ENCODE measurements at places on chromosomes 2 and 18.

DNA sequence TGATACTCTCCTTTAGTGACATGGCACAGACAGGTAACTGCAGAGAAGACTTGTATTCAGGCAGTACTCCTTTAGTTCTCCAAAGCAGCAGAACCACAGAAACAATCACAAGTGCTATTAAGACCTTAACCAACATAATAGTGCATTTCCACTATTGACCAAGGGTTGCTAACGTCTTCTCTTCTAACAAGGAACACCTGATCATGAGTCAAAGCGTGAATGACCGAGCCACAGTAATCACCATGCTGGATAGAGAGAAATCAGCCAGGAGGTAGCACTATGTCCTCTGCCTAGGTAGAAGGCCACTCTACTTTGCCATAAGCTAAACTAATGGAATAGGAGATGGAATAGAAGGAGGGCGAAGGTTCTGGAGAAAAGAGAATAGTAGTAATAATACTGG lies 161.0 kb downstream of the ANKRD44 start:
- DNase-seq, result no peak

GRCh38 chr2:109231996-109232705 lies 103.1 kb downstream of the SH3RF3 start:
- DNase-seq, result no peak

- DNase-seq, result no peak
Observed at GRCh38 chr2:133497951-133498565, 70.2 kb downstream of the NCKAP5 start.

GRCh38 chr2:159879051-159879604 lies 81.1 kb upstream of the CD302 start:
- no peak for DNase-seq

DNA sequence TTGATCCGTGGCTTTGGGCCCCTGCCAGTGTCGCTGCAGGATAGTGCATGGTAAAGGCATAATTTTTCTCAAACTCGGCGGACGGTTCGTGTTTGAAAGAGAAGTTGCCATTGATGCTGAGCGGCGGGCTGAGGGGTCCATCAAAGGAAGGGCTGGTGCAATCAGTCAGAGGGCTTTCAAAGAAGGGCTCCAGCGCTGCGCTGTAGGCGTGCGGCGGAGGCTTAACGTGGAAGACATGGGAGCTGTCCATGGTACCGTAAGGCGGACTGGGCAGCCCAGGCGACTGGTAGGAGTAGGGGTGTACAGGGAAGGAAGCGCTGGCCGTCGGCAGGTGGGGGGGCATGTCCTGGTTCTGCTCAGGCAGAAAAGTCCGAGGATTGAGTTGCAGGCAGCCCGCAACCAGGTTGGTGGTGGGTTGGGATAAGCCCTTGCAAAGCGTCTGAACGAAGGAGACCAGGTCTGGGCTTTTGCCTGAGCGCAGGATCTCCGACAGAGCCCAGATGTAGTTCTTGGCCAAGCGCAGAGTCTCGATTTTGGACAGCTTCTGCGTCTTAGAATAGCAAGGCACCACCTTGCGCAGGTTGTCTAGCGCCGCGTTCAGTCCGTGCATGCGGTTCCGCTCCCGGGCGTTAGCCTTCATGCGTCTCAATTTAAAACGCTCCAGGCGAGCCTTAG lies 2.3 kb downstream of the NEUROD1 start:
- DNase-seq, result peak; percentile 21

GRCh38 chr2:179890666-179891065 lies 29.3 kb upstream of the ZNF385B start:
- no peak for DNase-seq

DNA sequence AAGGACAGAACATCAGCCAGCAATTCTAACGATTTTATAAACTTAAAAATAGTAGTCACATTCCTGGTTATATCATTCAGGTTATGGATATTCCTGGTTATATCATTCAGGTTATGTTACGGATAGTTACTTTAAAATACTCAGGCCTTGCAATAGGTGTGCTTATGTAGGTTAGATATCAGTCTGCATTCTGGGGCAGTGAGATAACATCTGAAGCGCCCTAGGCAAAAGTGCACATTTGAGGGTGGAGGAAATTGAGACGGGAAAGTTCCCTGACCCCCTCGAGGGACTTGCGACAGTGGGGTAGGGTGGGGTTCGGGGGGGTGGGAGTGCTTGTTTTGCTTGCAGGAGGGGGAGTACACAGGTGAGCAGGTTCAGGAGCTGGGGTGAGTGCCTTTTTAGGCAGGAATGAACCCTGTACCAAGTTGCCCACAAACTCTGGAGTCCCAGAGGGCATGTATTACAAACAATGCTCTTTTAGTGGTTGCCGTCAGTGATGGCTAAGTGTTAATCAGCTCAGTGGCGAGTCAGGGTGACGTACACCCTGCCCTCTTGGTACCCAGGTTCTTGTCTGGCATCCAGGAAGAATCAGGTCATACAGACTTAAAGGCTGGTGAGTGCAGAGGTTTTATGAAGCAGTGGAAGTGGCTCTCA lies 31.8 kb downstream of the CREG2 start:
- DNase-seq, result no peak

DNA sequence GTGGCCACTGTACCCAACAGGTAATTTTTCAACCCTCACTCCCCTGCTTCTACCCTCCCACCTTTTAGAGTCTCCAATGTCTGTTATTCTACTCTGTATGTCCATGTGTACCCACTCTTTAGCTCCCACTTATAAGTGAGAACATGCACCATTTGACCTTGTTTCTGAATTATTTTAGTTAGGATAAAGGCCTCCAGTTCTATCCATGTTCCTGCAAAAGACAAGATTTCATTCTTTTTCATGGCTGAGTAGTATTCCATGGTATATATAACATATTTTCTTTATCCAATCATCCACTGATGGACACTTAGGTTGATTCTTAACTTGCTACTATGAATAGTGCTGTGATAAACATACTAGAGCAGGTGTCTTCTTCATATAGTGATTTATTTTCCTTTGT lies 9.1 kb downstream of the PECR start:
- DNase-seq, result no peak

DNA sequence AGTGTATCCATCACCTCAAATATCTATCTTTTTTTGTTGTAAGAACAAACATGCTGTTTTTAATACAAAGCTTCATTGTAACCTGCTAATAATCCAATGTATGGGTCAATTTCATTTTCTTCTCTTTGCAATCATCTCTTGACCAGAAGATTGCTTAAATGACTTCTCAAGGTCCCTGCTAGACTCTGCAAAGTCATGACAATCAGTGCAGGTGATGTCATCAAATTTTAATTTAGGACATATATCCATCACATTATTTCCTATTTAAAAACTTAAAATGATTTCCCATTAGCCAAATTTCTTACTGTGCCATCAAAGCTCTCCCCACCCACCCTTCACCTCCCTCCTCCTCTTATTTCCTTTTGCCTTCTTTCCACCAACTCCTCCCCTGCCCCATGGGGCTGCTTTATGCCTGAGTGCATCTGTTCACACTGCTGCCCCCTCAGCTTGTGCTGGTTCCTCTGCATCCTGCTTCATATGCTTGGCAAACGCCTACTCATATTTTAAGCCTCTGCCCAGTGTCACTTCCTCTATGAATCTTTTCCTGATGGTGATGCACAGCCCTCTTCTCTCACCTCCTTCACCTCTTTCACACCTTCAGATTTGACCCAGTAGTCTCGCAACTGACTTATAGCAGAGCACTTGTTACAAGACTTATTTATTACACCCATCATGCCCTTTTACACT lies 20.3 kb downstream of the PLEK start:
- no peak for DNase-seq

GRCh38 chr18:8791171-8791651 lies 85.9 kb downstream of the MTCL1 start:
- no peak for DNase-seq
